CD4-positive, alpha-beta T cell treated with Interleukin-10 for 1 hour (primary cell): ENCODE measurements at places on chromosomes 3 and 15.

GRCh38 chr15:78018946-78019644 is 58.4 kb downstream of the TBC1D2B start:
- DNase-seq: peak; percentile 31

DNA sequence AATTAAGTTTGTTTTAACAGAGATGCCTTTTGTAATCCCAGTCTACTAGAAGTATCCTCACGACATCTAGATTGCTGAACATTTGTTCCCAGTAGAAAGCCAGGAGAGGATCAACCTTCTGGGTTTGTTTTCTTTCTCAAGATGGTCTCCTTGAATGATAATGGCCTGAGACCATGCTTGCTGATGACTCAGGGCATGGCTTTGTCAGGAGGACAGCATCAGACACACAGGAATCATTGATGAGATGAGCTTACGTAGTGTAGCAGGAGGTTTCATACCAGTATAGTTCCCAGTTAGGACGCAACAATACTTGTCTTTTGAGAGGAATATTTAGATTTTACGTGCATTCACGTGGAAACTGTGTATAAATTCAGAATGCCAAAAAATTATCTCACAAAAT is 38.6 kb downstream of the ATP1B3 start:
- DNase-seq: no peak

DNA sequence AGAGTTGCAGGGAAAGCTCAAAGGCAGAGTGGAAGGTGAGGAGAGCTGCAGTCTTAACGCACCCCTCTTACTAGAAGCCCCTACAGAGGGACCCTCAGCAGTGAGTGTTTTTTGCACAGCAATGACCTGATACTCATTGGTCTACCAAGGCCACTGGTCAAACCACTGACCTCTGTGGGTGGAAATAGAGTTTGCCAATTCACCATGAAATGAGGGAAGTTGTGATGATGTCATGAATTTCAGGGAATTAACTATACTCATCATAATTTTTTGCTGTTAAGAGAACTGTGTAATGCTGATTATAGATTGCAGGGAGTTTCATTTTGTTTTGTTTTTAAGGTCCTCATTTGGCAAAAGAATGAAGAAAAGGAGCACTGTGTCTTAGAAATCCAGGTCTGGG is 101.7 kb upstream of the SMAD3 start:
- no peak for DNase-seq

DNA sequence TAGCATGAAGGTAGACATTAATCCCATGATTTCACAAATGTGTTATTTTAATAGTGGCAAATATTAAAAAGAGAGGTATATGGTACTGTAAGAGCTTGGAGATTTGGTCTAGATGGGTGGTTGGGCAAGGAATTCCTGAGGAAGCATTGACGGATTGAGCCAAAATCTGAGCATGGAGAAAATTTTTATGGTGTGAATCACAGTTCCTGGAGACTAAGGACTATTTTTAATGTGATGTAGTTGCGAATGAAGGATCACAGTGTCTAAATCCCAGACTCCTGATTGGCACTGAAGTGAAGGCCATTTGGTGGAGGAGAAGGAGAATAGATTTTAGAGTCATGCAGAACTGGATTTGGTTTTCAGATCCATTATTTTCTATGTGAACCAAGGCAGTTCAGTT is 188.7 kb upstream of the FEZF2 start:
- no peak for DNase-seq

DNA sequence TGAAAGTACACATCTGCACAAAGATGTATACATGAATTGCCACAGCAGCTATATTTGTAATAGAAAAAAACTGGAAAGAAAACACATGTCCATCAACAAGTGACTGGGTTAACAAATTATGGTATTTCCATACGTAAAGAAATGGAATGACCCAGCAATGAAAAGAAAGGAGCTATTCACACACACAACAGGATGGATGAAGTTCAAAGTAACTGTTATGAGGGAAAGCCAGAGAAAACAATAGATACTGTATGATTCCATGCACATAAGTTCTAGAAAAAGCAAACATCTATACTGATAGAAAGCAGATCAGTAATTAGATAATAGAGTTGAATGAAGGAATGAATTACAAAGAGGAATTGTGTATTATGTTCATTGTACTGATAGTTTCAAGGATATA is 152.0 kb downstream of the SCAPER start:
- DNase-seq: no peak

GRCh38 chr15:79673416-79674123 is 223.2 kb downstream of the MTHFS start:
- DNase-seq: no peak

DNA sequence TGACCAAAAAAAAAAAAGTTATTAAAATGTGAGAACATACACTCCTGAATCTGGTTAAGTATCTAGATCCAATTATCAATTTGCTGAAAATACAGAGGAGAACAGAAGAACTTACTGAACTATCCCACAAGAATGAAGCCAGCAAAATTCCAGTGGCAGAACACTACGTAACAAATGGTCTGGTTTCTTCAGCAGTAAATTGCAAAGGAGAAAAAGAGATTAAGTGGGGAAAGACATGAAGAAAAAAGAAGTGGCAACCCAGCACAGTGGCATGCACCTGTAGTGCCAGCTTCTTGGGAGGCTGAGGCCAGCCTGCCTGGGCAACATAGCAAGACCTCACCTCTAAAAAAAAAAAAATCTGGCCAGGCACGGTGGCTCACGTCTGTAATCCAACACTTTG is 62.1 kb downstream of the LHFPL4 start:
- DNase-seq: no peak

DNA sequence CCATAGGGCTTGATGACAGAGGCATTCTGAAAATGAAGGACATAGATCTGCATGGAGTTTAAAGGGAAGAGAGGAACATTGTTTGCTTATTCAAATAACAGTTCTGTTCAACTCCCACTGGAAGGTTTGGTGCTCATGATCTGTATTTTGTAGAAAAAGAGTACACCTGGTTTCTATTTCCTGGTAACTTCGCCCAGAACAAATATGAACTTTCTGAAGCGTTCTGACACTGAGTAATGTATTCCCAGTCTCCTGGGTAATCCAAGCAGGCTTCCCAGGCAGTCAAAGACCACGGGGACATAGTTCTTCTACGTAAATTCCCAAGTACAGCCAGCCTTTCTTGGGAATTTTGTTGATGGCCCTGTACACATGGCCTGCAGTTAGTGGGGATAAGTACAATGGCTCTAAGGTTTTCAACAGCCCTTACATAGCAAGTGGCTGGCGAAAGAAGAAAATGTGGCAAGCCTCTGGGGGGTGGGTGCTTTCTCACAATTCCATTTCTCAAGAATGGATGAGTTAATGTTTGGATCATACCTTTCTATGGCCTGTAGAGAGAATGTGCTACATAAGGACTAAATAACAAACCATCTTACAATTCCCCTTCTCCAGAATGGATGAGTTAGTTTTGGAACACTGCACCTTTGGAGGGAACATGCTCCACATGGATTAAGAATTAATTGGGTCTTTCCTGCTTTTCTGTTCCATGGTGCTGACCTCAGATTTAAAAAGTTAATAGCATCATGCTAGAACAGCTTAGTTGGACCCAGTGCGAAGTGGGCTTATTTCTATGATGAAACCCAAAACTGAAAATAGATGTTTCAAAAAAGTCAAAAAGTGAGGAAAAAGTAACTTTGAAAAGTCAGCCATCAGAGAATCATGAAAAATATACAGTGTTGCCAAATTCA is 52.7 kb downstream of the COL6A6 start:
- no peak for DNase-seq

DNA sequence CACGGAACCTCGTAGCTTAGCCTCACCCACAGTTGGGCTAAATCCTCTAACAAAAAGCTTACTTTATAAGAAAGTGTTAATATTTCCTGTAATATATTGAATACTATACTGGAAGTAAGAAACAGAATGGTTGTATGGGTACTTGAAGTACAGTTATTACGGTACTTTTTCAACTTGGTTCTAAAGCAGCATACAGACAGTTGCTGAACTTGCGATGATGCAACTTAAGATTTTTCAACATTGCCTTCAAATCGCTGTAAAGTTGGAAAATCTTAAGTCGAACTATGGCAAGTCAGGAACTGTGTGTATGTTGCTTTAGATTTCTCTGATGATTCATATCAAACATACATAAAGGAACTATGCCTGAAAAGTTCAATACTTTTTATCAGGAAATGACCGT is 204.4 kb upstream of the C2CD4B start:
- no peak for DNase-seq

DNA sequence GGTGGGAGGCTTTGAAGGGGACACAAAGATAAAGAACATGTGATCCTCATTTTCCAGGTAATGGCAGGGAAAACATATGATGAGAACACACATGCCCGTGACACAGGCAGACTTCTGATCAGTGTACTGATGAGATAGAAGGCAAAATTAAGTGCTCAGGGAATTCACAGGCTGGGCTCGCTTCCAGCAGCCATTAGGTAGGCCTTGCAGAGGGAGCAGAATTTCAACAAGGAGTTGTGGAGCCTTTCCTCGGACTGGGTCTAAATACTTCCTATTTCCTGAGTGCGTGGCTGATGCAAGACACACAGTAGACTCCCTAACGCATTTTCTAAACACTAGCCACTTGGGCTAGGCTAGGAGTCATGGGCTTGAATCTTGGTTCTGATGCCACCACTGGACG is 74.0 kb upstream of the ETV5 start:
- DNase-seq: no peak

DNA sequence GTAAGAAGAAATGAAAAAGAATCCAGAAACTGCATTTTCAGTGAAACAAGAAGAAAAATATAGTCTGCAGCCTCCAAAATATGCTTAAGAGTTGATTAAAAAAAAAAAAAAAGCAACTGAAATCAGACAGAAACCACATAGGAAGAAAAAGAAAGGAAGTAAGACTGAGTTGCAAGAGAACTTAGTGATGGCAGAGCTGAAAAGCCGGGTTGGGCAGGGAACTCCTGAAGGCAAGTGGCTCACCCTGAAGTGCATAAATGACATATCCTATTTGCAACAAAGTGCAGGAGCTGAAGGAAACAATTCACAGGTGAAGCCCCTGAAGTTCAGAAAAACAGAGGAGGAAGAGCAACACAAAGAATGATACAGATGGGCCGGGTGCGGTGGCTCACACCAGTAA is 108.8 kb upstream of the SLC25A36 start:
- no peak for DNase-seq

DNA sequence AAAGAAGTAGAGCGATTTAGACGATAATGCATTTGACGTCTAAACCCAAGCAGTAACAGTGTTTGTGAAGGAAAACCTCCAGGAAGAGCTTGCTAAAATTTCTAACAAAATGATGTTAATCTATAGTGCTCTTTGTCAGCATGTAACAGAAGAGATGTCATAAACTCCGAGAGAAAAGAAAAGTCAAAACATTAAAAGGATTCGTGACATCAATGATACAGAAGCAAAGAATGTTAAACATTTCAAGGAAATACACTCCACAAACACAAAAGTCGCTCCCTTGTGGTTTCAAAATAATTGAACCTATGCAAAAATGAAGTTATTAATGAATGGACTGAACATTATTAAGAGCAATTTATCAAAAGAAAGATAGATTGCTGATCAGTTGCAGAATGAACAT is 27.9 kb downstream of the AADAC start:
- no peak for DNase-seq

DNA sequence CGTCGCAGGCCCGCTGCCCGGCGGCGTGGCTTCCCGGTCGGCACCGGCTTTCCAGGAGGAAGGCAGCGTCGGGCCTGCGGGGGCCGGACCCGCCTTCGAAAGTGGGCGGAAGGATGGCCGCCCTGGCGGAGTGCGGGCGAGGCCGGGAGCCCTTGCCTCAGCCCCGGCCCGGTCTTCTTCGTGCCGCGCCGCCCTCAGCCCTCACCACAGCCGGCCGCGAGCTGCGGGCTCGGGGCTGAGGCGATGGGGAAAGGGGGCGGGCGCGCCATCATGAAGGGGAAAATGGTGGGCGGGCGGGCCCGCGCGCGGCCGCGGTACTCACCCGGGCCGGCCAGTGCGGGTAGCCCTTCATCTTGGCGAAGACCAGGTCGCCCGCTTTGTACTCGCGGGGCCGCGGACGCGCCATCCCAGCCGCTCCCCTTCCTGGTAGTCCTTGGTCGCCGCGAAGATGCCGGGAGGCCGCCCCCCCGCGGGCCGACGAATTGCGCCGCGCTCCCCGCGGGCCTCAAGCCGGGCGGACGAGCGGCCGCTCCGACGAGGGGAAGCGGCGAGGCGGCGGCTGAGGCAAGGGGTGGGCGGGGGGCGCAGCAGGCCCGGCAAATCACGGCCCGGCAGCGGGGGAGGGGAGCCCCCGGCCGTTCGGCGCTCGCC is 489 bp downstream of the HDGFL3 start:
- DNase-seq: no peak

DNA sequence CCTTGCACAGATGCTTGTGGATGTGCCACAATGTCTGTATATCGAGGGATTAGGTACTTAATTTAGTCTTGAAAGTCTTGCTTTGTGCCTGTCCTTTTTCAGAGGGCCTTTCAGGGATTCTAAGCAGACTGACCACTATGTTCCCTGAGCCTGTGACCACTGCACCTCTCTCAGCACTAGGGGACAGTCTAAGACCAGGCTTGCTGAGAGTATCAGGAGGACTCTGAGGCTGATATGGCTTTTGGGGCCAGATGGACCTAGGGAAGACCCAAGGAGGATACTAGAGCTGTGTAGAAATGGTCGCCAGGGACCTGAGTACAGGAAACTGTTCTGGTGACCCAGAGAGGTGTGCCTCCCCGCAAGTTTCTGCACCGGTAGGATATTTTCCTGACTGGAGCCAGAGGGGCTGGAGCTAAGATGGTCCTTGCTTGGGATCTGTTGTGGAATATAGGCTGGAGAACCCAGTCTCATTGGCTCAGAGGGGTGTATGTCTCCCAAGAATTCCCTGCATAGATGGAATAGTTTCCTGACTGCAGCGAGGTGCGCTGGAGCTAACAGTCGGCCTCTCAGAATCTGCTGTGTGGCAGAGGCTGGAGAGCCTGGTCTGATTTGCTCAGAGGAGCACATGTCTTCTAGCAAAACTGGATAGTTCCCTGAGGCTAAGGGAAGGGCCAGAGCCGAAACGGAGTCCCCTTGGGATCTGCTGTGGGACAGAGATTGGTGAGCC is 213.2 kb upstream of the DCBLD2 start:
- DNase-seq: no peak

DNA sequence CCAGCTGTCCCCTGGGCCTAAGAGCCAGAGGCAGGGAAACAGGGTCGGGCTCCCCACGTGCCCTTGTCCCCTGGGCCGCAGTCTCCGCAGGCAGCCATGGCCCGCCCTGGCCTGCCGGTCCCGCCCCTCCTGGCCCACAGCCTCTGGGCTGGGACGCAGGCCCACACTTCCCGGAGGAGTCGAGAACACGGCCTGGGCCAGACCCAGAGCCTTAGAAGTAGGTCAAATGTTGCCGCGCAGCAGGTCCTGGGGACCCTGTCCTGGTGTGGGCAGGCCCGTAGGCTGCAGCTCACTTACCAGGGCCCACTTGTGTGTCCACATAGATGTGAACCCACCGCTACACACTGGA is 4.3 kb upstream of the MYL3 start:
- DNase-seq: no peak

DNA sequence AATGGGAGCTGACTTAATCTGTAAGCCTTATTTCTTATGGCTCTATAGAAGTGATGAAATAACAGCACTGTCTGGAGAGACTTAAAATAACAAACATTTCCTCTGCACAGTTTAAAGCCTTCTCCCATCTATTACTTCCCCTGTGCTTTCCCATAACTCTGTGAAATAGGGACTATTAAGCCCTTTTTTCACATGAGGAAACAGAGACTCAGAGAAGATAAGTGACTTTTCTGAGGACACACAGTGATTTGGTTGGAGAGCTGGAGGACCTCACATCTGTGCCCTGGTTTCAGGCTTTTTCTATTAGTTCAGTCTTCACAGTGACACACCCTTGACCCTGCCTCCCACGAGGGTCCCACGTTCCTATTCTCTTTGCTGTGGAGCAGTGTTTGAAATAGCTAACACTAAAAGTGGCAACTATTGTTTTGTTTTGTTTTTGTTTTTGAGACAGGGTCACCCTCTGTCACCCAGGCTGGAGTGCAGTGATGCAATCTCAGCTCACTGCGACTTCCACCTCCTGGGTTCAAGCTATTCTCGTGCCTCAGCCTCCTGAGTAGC is 82.9 kb downstream of the ST6GAL1 start:
- DNase-seq: no peak
